ENCODE measurements at places on chromosomes 2 and 18.

DNA sequence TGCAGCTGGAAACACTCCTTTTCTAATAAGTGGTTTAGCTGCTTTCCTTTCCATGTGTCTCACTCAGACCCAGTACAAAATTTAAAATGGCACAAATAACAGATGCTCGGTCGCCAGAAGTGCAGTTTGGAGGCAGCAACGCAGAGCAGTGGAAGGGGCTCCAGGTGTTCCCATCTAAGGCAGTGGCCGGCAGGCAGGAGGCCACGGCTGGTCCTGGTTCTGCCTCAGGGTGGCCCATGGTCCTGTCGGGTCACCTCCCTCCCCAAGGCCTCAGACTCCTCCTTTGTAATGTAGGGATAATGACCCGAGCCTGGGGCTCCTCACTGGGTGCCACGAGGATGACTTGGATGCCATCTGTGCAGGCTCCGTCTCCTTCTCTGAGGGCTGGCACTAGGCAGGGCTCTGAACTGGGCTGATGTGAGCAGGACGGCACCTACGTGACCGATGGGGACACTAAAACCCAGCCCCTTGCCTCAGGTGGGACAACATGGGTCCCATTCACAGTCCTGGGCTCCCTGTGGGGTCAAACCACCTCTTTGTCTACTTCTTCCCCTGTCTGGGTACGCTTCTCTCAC is 80.9 kb upstream of the SLC66A3 start:
- no peak for DNase-seq

GRCh38 chr2:100321179-100321865 is 979 bp downstream of the LONRF2 start:
- DNase-seq, result peak; percentile 34

GRCh38 chr2:223696719-223697118 is 94.6 kb upstream of the SCG2 start:
- DNase-seq, result no peak

GRCh38 chr2:102483086-102483485 is 10.1 kb downstream of the SLC9A4 start:
- no peak for DNase-seq

DNA sequence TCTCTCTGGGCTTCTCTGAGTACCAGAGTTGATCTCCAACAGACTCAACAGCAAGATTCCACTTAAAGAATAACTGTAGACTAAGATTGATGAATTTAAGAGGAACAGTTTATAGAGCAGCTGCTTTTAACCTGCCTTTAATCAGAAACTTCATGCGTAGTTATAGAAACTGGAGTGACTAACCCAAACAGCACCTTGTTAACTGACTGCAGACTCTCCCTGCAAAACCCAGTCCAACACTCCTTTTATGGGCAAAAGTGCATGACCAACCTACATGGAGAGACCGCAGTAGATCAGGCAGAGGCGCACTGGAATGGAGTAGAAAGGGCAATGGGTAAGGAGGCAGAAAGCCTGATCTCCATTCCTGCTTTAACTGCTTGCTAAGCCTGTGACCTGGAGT is 110.6 kb downstream of the NRP2 start:
- DNase-seq, result no peak

- DNase-seq, result peak; percentile 21
Measured at GRCh38 chr2:62774555-62775366, 69.2 kb downstream of the EHBP1 start.

DNA sequence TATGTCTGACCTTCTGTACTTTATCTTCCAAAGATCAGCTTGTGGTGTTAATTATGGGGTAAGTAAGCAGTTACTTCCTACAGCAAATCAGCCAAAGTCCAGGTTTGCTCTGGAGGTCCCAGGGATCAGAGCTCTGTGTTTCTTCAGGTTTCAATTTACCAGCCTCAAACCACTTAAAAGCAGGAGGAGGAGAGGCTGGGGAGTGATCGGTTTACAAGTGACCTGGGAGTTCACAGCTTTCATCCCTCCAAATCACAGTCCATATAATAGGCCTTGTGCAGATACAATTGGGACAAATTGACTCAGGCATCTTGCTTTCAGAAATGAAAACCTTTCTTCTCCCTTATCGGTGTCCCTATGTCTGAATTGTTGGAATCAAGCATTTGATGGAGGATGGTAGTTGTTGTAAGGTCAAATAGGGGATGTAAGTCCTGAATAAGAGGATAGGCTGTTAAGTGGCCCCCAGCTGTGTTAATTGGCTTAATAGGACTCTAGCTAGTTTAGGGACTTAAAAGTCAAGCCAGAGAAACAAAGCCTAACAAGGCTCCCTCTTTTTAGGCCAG is 188.0 kb upstream of the NT5C1B start:
- DNase-seq, result no peak

GRCh38 chr2:96161898-96162297 is 16.7 kb upstream of the DUSP2 start:
- DNase-seq, result no peak

DNA sequence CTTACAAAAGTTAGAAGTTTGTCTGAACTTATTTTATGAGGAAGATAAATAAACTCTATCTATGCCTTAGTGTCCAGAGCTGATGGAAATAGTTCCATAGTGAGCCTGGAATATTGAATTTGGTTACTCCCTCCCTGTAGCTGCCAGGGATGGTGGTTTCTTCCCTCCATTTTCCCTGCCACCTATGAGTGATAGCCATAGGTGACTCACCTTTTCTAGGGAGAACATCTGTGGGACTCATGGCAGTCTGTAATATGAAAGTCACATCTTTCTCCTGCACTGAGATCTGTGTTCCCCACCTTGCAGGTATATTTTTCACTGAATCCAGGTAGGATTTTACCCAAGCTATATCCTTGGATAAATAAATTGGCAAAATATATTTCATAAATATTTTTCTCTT is 148.8 kb downstream of the TPGS2 start:
- DNase-seq, result no peak

GRCh38 chr2:70498528-70498927 is 55.1 kb downstream of the TGFA start:
- DNase-seq, result no peak

DNA sequence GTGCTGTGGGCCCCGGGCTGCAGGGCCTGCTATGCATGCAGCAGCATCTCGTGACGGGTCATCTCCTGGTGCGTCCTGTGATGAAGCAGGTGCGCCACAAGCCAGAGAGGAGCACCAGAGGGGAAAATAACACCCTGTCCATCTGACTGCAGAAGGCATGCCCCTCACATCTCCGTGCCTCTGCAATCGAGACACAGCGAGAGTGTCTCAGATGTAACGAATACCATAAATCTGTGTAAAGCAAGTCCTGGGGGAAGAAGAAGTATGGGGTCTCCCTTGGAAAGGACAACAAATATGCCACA is 137.5 kb downstream of the PTGR3 start:
- DNase-seq, result no peak

GRCh38 chr2:30984148-30984547 is 154.1 kb downstream of the GALNT14 start:
- DNase-seq, result peak; percentile 71

GRCh38 chr2:109031476-109032228 is 42.6 kb upstream of the EDAR start:
- DNase-seq, result peak; percentile 75

DNA sequence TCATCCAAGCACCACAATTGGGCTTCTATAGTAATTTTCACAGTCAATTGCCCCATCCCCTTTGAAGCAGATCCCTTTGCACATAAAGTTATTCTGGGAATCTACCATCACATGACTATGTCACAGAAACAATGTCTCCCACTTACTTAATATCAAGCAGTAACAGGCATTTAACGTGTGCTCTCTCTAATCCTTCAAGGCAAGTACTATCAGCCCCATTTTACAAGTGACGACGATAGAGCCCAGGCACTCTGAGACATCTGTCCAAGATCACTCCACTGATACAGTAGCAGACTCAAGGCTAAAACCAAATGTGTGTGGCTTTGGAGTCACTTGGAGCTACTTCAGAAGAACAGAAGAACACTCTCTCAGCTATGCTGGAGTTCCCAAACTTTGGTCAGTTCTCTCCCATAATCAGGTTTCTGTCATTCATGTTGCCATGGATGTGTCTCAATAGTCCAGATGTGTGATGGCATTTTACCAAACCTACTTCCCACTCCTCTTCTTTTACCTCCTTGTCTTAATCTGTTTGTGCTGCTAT is 39.7 kb downstream of the PID1 start:
- no peak for DNase-seq
